ENCODE measurements at places on chromosomes 11 and 22.

- no peak for DNase-seq
These were observed 96.9 kb upstream of the ANO1 start for GRCh38 chr11:69981119-69981784.

DNA sequence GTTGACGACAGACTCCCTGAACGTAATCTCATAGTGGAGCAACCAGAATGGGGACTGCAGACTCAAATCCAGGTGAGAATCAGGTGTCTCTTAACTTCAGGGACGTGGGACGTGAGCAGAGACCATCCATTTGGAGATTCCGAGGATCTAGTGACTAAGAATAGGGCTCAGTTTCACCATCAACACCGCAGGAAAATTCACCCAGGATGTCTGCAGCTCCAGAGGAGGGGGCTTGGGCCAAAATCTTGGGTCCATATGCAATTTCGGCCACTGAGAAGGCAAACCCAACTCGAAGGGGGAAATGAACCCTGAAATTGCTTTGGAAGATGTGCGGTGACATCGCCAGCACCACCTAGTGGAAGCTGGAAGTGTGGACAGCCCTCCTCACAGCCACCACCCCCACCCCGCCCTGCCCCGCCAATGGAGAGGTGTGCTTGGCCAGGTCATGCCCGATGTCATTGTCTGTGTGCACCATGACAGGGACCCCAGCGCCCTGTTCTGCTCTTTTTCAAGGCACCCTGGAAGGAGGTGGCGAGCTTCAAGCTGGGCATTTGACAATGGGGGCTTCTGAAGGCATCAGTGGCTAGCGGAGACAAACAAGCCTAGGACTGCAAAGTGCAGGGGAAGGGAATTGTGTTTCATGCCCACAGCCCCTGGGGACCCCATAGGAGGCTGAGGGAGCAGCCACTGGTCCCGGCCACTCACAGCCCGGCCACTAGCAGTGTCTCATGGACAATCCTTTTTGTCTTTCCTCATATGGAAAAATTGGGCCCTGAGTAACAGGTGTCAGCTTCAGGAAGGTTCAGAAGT, 24.8 kb downstream of the APOL1 start:
- DNase-seq, result peak; percentile 85

- no peak for DNase-seq
These were observed 127.0 kb downstream of the COMMD9 start for GRCh38 chr11:36162006-36162882.

GRCh38 chr22:20904008-20904979, 12.9 kb upstream of the CRKL start:
- no peak for DNase-seq
